D721Med (cell line): ENCODE measurements at places on chromosomes 3 and 15.
A peak's percentile ranks its signal among the peaks of the same experiment; 100 is the strongest.

GRCh38 chr3:54065586-54065985 lies 56.8 kb upstream of the CACNA2D3 start:
- DNase-seq: no peak

DNA sequence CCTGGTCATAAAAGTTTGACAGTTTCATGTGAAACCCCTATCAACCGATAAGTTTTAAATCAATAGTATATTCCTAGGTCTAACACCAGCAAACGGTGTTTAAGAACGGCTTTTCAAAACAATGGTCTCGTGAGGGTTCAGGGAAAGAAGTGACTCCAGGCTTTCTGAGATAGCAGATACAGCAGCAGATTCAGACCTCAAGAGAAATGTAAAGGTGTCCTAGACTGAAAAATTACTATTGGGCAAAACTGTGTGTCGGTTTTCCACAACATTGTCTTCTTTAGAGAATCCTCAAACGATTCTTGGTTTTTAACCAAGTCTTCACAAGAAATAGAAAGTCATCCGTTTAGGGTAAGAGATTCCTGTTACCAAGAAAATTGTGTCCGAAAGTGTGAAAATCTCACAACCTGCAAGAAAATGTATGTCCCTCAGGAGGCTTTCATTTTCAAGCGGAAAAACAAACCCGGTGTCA lies 1.2 kb downstream of the SETD2 start:
- no peak for DNase-seq

DNA sequence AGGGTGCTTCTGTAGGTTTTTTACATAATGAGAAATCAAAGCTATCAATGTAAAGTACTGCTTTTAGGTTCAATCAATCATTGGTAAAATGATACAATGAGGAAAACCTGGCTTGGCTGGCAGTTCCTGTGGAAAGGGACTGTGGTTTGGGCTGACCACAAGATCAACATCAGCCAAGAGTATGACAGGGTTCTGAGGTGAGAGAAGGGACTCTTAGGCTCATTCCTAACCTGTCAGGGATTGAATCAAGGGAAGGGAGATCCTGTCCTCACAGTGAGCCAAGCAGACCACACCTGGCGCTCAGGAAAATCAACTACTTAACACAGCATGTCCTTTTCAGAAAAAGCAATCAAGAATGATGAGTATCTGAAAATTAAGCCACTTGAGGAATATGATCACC lies 111.1 kb downstream of the MAGI1 start:
- no peak for DNase-seq

DNA sequence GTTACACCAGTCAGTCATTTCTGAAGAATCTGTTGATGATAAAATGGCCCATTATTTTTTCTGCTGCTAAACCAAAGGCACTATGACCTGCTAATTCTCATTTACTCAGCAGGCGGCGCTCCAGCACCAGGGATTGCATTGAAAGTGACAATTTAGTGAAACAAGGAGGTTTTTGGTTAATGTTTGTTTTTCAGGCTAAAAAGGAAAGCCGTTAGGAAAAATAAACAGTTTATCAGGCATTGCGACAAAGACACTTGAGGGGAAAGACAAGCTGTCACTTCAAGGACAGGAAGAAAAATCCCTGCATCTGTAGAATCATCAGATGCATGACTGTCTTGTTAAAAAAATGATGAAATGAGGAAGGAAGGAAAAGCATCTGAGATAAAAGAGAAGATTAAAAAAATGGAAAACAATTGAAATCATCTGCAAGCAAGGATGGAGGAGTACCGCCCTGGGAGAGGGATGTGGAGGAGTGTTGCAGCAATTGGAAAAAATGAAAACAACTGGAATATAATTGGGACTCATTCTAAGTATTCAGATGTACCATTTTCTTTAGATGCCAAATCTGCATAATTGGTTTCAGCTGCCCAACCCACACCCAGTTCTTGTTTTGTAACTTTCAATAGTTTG lies 54.0 kb downstream of the NR1D2 start:
- no peak for DNase-seq

DNA sequence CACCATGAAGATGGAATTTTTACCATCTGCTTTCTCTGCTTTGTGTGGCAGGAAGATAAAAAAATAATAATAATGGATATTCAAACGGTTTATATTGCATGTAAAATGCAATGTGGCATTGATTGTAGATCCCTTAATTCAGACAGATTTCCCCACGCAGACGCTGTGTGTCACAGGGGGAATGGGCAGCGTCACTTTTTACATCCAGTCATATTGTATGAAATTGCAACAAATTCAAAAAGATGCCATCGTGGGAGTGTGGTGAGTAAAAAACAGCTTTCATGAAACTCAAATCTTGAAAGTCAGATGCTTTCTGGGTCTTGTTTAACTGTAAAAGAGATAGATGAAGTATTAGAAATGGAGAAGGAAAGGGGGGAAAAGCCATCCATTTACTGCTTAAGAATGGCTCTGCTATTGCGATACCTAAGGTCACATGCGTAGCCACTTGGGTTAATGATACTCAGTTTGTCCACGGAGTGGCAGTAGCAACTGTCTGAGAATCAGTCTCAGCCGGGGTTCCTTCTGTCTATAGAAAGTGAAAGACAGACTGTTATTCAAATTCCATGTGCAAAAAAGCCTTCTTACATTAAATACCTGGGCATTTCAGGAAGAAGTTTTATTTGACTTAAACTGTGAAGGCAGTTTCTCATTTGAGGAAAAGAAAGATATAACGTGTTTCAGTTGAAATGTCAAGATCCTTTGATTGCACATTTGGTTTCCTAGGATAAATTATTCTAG lies 28.5 kb downstream of the BTD start:
- peak; percentile 48 for DNase-seq

- DNase-seq: no peak
Measured at GRCh38 chr3:142647856-142648255, 51.7 kb downstream of the PLS1 start.

DNA sequence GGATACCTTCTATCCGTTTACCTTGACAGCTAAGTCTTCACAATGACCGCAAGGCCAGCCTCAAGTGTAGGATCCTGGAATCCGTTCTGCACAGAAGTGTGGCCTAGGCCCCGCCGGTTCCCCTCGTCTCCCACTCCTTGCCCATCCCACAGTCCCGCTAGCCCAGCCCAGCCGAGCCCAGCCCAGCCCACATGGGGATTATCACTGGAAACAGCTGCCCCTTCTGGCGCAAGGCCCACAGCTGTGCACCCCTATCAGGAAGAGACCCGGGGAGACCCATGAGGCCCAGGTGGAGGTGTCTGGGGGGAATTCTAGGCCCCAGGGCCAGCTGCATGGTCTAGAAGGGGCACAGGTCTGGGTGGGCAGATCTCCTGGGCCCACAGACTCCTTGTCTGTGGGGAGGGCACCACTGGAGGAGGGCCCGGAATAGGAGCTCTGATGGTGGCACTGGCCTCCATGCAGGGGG lies 27.9 kb upstream of the KLF13 start:
- DNase-seq: no peak

DNA sequence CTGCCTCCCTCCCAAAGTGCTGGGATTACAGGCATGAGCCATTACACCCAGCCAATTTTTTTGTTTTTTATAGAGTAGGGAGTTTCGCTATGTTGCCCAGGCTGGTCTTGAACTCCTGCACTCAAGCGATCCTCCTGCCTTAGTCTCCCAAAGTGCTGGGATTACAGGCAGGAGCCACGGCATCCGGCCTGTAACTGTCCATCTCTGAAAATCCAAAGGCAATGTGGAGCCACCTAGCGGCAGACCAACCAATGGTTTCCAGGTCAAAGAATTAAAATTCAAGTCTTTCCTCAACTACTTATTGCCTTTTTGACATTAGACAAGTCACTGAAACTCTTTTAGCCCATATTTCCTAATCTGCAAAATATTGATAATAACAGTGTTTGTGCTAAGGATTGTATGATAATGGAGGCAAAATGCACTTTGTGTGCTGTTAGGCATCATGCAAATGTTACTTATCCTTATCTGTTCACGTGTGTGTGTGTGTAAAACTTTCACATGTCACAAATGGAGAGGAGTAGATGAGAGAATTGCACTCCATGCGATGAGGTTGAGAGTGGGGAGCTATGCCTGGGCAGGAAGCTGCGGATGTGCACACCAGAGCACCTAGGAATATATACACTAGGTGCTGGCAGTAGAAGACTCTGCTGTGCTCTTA lies 48.7 kb downstream of the COL8A1 start:
- DNase-seq: no peak

DNA sequence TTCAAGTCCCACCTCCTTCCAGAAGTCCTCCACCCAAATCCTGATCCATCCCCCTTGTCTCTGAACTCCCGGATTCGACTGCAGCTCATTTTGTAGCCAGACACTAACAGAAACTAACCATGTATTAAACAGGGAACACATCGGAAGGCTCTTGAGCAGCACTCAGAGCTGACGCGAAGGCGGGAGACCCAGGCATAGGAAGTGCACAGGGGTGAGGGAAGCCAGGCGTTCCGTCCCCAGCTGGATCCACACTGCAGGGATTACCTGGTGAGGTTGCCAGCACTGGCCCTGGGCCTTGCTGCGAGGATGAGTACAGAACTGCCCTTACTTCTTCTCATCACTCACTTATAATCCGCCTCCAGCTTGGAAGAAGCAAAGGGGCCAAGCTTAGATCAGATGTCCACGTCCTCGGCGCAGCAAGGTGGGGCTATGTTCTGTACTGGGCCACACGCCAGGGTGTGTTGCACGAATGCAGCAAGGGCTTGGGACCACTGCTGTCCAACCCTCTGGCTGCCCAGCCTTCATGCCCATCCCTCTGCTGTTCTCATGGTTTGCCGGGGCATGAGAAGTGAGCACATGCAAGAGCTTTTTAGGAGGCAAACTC lies 124.2 kb upstream of the SMAD3 start:
- no peak for DNase-seq

DNA sequence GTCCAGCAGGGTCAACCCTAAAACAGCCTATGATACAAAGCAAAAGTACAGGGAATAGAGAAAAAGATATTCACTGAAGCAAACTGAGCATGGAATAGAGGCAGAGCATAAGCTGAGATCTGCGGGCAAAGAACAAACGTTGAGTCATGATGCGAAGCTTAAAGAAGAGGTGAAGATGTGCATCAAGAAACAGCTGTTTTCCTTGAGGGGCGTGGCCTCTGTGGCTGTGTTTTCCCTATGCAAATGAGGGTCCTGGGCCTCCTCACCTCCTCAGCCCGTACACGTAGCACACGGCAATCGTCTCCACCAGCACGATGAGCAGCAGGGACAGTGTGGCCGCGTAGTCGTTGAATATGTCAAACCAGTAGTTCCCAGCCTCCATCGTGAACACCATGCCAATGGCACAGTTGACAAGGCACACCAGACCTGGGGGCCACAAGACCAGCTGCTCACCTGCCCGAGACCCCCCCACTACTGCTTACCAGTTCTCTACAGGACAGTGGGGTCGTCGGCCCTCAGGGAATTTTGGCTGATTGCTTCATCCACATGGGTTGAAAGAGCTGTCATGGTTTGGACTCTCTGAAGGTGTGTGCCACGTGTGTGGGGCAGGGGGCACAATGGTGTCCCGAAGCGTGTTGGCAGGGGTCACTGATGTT lies 33.6 kb downstream of the SLC6A20 start:
- no peak for DNase-seq

DNA sequence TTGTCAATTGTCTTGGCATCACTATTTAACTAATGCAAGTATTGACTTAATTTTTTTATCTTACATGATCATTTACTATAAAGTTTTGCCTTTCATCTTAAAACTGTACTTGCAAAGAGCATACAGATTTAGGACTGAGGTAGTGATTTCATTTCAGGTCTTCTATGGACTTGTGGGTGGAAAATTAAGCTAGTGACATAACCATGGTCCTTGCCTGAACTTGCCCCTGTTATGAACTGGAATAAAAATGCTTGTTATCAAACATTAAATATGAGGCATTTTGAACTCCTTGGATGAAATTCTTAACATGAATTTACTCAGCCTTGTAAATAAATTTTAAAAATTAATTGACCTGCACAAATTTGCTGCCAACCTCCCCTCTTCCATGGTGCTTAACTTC lies 712.0 kb downstream of the NAALADL2 start:
- DNase-seq: no peak

DNA sequence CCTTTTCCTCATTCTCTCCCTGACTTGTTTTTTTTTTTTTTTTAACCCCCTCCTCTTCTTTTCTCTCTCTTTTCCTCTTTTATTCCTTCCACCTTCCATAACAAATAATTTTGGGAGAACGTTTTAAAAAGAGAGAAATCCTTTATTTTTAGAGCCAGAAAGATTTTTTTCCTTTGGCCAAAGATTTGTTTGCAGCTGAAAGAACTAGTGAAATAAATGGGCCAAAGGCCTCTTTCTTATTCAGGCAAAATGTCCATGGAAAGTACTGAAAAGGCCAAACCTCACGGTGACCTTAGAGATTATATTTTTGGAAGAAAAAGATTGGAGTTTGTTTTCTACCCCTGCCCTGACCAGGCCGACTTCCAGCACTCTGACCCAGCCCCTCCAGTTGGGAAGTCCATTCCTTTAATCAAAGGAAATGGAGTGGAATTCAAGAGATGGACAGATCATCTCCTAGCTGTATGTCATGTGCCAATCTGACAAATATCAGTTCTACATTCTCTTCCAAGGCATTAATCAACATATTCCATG lies 214.3 kb upstream of the ADAMTS9 start:
- DNase-seq: no peak

DNA sequence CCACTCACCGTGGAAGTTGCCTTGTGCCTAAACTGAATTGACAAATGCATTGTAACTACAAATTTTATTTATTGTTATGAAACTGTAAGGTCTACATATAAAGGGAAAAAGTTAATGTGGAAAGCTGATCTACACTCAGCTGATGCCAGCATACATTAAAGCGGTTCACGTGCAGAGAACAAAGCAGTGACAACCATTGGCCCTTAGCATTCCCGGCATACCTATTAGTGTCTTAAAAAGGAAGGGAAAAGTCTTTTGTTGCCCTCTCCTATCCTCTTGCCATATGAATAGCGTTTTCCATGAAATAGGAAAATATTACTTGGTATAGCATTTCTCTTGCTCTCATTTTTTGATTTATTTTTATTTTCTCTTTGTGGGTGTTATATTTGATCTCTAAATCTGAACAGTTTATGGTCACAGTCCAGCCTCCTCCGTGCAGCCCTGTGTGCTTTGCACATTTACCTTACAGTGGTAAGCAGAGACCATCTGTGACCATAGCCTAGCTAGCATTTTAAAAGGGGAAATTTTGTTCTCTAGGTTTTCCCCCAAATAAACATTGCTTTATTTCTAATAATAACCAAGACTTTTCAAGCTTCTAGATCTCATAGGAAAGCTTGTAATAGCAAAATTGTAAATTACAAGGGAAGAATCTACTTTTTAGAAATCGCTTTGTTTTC lies 89.7 kb upstream of the CGNL1 start:
- no peak for DNase-seq
